ENCODE measurements at places on chromosomes 6 and 20.

- DNase-seq, result no peak
These were observed 4.0 kb upstream of the PCK1 start for GRCh38 chr20:57556980-57557274.

- DNase-seq, result no peak
These were observed 2.6 kb downstream of the CST3 start for GRCh38 chr20:23634985-23635767.

- no peak for DNase-seq
These were observed 499.4 kb upstream of the NOX3 start for GRCh38 chr6:155955038-155955437.

DNA sequence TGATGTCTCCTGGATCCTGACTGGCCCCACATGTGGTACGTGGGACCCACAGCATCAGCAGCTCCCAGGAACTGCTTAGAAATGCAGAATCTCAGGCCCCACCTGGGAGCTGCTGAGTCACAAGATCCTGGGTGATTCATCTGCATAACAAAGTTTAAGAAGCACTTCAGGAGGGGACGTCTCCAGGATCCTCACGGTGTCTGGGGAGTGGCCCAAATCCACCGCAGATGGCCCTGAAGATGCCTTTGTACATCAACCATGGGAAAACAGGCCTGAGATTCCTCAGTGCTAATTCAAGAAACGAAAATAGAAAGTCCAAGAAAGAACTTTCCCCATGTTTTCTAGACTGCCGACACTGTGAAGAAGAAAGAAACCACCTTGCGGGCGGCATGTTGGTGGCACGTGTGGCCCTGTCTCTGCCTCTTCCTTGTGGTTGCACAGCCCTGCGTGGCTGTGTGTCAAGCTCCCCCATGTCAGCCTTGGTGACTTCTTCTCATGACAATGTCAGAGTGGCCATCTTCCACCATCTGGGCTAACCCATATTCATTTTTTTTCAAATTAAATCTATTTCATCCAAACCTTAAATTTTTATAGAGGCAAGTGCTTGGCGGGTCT lies 26.1 kb downstream of the RRBP1 start:
- no peak for DNase-seq

GRCh38 chr6:21034345-21034744 lies 500.1 kb downstream of the CDKAL1 start:
- no peak for DNase-seq

GRCh38 chr6:169828176-169828575 lies 76.8 kb downstream of the ERMARD start:
- no peak for DNase-seq

- peak; percentile 62 for DNase-seq
These were observed 8.2 kb upstream of the TBC1D7 start for GRCh38 chr6:13336553-13336952.

DNA sequence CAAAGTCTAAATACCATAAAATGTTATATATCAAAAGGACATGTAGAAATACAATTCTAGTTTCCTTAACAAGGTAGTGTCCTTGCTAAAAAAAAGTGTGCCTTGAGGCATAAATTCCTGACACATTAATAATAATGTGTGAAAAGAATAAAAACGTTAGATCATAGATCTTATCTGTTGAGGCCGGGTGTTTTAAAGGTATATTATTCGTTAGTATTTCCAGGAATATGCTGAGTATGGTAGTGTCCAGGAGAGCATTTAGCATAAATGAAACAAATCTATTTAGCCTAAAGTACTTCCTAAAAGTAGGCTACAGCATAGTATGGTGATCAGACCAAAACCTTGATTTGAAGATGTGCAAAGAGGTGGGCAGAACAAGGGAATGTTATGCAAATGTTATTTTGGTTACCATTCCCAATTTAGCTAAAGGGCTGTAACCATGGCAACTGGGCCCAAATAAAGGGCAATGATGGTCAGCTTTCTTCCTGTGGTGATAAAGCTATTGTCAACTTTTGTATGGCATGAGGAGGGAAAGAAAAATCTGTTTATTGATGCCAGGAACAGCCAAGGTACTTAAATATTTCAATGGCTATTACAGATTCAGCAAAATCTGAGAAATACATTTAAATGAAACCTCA lies 18.9 kb downstream of the MKKS start:
- no peak for DNase-seq

- DNase-seq, result no peak
These were observed 26.6 kb upstream of the KLHL31 start for GRCh38 chr6:53692172-53692571.

GRCh38 chr6:152360034-152360433 lies 277.1 kb downstream of the SYNE1 start:
- no peak for DNase-seq

GRCh38 chr6:53581856-53582255 lies 37.0 kb upstream of the GCLC start:
- DNase-seq, result no peak

- no peak for DNase-seq
These were observed 71.0 kb downstream of the JPH2 start for GRCh38 chr20:44115762-44116644.

DNA sequence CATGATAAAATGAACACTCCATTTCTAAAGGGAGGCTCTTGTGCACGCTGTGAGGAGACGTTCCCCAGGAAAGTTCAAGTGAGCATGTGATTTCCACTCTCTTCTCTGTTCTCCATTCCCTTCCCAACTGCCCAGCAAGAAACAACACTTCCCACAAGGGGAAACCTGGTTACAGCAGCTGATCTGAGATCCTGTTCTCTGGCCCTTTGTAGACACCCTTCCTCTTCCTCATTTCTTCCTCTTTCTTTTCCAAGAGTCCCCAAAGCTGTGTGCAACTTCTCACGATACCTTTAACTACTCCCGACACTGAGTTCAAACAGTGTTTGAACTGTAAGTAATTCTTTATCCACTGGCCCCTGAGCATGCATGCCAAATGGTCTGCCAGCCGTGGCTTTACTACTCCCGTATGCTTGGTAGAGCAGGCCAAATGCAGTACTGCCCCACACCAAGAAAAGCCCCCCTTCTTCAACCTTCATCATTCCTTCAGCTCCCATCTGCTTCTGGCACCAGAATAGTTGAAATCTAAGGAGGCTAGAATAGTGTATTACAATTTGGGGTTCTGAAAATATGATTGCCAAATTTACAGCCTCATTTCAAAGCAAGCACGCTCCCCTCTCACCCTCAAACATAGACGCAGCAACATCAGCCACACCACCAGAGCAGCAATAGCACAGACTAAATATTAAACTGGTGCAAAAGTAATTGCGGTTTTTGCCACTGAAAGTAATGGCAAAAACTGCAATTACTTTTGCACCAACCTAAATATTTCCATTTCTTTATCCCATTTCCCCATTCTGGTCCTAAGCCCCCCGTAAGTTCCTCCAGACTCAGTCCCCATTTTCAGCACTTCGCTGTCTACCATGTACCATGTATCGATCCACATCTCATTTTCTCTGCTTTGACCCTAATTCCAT lies 4.3 kb downstream of the HLA-DMB start:
- no peak for DNase-seq

DNA sequence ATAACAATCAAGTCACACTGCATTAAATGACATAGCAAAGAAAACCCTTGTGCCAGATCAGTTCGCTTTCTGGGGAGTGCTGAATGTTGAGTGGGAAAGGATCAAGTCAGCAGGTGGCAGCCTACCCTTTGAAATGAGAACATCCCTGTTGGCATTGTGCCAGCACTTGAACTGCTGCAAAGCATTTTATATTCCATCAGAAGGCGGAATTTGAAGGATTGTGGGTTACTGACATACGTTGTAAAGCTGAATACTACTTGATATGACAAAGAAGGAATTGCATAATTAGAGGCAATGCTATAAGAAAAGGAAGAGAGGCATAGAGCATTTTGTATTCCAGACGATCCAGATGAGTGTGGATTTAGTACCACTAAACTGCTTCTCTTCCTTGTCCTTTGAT lies 26.5 kb downstream of the BCKDHB start:
- peak; percentile 3 for DNase-seq

DNA sequence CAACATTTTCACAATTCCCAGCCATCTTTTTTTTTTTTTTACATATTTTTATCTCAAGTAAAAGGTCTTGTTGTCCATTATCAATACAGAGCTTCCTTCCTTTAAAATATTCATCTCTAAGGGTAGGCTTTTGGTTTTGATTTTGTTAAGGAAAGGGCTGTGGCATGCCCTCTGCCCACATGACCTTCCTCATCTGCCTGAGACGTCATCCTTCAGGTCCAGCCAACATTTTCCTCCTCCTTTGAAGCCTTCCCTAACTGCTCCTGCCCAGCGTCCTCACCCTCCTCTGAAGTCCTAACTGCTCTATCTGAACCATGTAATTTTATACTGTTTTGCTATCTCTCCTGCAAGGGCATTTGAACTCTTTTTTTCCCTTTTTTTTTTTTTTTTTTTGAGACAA lies 73.9 kb upstream of the TGM3 start:
- DNase-seq, result no peak

DNA sequence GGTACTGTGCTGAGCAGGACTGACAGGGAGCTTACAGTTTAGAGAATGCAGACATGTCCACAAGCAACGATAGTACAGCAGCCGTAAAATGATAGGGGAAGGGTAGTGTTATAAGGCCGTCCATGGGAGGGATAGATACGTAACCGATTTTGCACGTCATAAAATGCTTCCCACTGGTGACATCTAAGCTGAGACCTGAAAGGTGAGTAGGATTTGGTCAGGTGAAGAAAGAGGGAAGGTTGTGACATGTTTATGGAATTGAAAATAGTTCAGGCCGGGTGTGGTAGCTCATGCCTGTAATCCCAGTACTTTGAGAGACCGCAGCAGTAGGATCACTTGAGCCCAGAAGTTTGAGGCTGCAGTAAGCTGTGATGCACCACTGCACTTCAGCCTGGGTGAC lies 25.6 kb downstream of the SNX9 start:
- DNase-seq, result no peak

GRCh38 chr6:108735310-108736001 lies 112.8 kb upstream of the ARMC2 start:
- DNase-seq, result no peak

- DNase-seq, result no peak
These were observed 94.1 kb downstream of the TMEM242 start for GRCh38 chr6:157229132-157229618.

DNA sequence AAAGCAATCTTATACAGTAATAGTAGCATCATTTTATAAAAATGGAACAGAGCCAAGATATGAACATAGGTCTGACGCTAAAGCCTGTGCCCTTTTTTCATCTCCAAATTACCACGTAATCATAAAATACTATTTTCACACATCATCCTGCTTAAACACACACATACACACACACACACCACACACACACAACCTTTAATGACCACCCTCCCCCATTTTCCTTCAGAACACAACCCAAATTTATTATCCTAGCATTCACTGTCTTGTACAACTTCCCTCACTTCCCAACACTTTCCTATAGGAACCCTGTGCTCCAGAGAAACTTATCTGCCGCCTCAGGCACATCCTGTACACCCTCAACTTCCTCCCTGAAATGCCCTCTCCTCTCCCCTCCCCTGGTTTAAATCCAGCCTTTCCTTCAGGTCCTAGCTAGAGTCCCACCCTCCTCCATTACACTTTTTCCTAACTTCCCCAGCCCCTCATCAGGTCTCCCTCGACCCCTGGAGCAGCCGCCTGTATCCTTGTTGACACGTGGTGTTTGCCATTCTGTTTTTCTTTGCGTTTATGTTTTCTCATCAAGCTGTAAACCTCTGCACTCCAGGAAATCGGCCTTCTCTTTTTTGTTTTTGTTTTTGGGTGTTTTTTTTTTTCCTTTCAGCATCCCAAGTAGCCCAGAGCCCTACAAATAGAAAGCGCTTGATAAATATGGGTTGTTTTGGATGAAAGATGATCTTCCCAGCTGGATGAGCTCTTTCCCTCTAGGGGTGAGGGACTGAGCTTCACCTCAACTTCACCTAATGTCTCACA lies 968 bp upstream of the MMP24 start:
- no peak for DNase-seq

DNA sequence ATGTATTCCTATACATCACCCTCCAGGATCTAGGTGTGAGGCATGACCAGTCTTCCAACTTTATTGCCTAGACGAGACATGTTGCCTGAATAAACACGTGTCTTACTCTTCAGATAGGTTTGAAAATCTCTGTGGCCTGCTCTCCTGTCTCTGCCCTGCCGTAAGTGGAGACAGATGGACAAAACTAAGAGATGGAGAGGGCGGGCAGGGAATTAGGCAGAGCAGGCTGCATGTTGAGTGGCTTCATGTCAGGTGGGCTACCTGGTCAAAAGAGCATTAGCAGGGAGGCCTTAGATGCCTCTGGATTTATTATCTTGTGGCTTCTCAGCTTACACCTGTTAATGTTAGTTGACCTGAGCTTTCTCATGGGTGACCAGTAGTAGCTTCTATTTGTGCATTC lies 59.0 kb upstream of the TULP4 start:
- no peak for DNase-seq

- no peak for DNase-seq
These were observed 112.5 kb upstream of the QKI start for GRCh38 chr6:163301726-163302635.

- no peak for DNase-seq
These were observed 1229.5 kb upstream of the MAP3K7 start for GRCh38 chr6:91816335-91816734.

DNA sequence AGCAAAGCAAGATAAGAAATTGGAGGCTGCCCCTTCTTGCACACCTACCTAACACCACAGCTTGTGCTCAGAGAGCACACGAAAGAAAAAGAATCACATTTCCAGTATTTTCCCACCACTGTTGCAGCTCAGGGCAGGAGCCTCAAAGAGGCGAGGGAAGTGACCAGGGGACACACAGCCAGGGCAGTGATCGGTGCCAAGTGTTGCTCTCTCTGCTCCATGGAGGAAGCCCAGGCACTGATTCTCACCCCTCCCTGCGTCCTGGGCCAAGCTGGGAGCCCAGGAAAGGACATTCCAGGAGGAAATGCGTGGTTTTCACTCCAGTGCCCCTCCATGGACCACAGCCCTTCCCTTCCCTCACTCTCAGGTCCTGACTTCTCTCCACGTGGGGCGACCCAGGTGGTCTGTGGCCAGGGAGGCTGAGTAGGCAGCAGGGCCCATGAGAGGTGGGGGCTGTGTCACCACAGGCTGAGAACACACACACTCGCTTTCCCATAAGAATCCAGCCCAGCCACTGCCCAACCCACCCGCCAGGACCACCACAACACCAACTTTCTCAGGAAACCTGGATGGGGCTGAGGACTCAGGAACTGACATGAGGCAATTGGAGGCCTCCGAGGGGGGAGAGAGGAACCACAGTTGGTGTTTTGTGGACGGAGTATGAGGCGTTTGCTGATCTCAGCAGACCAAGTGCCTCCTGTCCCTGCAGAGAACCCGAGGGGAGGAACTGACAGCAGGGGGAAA lies 81.7 kb upstream of the MAFB start:
- DNase-seq, result no peak

- DNase-seq, result no peak
These were observed 65.7 kb downstream of the PRSS35 start for GRCh38 chr6:83578057-83578456.

GRCh38 chr6:22029171-22029570 lies 267.7 kb downstream of the PRL start:
- no peak for DNase-seq

GRCh38 chr20:17300113-17300512 lies 73.3 kb downstream of the PCSK2 start:
- no peak for DNase-seq

GRCh38 chr6:14944593-14944992 lies 301.3 kb upstream of the JARID2 start:
- no peak for DNase-seq

GRCh38 chr6:131362070-131362469 lies 211.0 kb upstream of the ARG1 start:
- no peak for DNase-seq

GRCh38 chr20:59253325-59253724 lies 47.1 kb upstream of the EDN3 start:
- DNase-seq, result no peak

GRCh38 chr6:2235777-2236495 lies 9.5 kb downstream of the GMDS start:
- DNase-seq, result no peak

Data from T-helper 2 cell (primary cell).